ENCODE measurements at places on chromosomes 2 and 18.

GRCh38 chr18:63158676-63159291 is 160.8 kb downstream of the BCL2 start:
- no peak for DNase-seq

DNA sequence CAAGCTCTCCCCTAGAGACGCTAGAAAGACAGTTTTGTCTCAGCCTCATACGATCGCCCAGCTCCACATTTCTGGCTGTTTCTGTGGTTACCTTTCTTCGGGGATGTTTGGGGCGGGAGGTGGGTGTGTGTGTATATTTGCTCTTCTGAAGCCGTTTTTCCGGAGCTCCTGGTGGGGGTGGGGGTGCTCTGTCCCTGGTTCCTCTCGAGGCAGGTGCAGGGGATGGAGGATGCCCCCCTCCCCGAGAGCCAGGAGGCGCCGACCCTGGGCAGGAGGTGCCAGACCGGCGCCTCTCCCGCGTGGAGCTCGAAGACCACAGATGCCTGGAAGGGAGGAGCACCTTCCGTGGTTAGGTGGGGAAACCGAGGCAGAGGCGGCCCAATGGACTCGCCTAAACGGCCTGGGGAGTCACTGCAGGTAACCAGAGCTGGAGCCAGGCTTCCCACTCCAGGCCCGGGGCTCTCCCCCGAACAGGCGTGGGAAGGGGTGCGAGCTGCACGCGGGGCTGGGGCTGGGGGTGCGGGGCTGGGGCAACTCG is 694 bp upstream of the HPCAL1 start:
- DNase-seq: no peak

DNA sequence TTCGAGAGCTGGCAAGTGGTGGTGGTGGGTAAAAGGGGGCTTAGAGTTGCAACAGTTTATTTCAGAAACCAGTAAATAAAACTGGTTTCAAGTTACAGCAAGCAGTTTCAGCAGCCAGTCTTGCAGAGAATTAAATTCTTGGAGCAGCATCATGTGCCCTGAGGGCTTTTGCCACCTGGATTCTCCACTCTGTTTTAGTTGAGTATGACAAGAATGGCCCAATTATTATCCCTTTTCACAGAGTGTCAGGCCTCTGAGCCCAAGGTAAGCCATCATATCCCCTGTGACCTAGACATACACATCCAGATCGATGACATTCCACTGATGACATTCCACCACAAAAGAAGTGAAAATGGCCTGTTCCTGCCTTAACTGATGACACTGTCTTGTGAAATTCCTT is 72.8 kb upstream of the FANCL start:
- DNase-seq: no peak

GRCh38 chr2:56450772-56451171 is 267.0 kb downstream of the CCDC85A start:
- no peak for DNase-seq

- no peak for DNase-seq
Measured at GRCh38 chr2:16117791-16118610, 177.7 kb downstream of the MYCN start.

- no peak for DNase-seq
Measured at GRCh38 chr2:232984451-232985207, 28.4 kb downstream of the NGEF start.

DNA sequence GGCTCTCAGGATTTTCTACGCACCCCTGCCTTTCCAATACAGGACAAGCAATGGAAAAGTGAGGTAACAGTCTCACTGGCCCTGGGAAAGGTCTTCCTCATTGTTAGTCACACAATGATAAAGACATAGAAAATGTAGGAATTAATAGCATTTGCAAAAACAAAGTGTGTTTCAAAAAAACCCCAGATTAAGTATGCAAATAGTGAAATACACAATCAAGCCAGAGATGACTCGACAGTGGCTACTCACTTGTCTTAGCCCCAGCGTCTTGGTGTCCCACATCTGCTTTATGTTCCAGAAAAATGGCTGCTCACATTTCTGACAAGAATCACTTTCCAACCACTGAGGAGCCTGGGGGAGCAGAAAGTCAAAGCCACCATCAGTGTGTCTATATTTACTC is 47.0 kb upstream of the AP1S3 start:
- no peak for DNase-seq

DNA sequence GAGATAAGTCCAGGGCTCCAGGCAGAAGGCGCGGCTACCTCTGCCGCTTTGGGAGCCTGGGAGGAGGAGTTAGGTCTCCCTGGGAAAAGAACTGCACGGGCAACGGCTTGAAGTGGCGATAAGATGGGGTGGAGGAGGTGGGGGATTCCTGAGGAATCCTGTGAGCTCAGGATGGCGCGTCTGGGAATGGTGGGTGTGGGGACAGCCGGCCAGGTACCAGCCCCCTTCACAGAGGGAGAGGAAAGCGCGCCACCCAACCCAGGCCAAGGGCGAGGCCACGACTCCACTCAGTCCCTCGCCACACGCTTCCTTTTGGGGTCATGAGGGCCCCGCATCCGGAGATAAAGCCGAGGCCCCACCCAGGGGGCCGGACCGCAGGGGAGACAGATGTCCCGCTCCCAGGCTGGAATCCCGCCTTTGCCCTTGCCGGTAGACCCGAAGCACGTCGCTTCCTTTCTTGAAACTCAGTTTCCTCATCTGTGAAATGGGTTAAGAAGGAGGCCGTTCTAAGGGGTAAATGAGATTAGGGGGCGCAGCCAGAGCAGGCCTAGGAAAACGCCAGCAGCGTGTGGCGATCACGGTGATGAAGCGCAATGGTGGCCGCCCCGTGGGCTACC is 1.7 kb upstream of the CTDSP1 start:
- peak; percentile 69 for DNase-seq

GRCh38 chr2:185132501-185133041 is 534.2 kb downstream of the ZNF804A start:
- DNase-seq: no peak

DNA sequence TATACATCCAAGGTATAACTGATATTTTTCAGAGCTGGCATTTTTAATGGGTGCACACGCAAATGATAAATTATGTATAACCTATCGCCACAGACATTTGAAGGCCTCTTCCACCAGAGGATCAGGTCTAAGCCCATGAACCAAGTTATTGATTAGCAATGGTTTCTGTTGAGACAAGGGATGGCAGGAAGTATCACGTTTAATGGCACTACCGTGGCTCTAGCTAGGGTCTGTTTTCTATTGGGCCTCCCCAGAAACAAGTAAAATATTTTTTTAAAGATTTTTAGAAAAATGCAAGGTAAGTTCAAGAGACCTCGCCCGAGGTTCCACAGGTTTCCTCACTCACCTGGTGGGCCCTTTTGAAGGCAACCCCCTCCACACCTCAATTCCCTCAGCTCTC is 667 bp downstream of the GFPT1 start:
- DNase-seq: peak; percentile 9

DNA sequence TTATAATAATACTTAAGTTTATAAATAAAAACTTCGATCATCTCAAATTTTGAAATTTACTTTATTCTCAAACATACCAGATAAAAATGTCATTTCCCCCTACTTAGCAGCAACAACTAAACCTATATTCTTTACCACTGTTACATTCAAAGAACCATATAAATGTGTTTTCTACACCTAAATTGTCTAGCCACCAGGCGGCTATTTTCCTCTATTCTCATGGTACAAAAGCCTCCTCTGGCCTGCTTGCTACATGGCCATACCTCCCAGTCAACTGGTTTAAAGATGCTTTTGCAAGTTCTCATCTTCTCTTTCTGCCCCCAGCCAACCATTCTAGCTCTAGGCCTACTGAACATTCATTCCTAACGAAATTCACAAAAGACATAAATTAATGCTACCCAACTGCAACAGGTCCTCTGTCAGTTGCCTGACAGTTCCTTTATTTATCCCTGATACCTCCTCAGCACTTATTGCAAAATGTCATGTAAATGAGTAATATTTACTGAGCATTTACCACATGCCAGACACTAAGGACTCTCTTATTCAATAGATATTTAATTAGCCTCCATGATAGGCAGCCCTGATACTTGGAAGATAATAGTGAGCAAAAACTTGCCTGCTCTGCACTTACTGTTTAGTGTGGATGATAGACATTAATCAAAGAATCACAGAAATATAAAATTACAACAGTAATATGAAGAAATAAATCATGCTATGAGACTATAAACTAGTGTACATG is 5.0 kb downstream of the C1D start:
- no peak for DNase-seq

DNA sequence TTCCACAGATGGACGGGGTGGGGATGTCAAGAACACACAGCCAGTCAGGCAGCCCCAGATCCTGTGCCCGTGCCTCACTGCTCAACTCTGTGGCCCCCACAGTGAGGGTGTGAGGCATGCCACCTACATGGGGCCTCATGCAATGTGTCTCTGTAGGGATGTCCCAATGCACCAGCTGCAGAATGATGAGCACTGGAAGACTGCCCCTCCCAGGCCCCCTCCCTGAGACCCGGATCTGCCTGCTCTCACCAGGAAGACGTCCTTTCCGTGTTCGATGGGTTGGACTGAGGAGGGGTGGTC is 124.2 kb downstream of the TWIST2 start:
- no peak for DNase-seq

GRCh38 chr2:176745543-176746200 is 466.9 kb upstream of the HNRNPA3 start:
- no peak for DNase-seq

DNA sequence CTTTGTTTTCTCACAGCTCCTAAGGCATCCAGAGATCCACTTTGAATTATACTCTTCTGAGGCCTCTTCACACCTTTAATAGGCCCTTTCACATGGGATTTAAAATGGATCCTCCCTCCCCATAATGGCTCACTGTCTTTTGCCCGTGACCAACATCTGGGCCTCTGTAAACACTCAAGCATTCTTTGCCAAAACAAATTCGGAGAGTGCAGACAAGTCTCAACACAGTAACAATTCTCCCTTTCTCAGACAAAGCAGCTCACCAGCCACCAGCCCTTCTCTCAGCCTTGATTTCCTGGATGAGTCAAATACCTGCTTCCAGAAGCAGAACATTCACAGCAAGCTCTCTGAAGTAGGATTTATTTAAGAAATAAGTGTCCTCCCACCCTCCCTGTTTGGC is 14.0 kb upstream of the IMP4 start:
- DNase-seq: no peak

GRCh38 chr2:180715044-180715443 is 265.4 kb upstream of the UBE2E3 start:
- no peak for DNase-seq

DNA sequence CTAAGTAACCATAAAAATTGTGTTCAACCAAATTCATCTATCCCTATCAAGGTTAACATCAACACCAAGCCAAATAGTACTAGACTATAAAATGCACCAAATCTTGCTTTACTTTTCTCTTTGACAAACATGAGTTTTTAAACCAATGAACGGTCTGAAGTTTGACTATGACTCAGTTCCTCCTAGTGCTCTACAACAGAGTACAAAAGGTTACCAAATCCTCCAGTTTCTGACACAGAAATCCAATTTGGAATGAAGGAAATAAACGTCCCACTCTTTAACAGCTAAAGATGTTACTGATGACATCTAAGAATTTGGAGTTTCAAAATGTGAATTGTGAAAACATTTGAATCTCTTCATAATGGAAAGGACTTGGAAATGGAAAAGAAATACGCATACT is 11.8 kb upstream of the ACVR1 start:
- no peak for DNase-seq

- DNase-seq: no peak
Measured at GRCh38 chr2:204686406-204686805, 141.1 kb downstream of the PARD3B start.

GRCh38 chr2:62570861-62571698 is 65.1 kb upstream of the TMEM17 start:
- no peak for DNase-seq

DNA sequence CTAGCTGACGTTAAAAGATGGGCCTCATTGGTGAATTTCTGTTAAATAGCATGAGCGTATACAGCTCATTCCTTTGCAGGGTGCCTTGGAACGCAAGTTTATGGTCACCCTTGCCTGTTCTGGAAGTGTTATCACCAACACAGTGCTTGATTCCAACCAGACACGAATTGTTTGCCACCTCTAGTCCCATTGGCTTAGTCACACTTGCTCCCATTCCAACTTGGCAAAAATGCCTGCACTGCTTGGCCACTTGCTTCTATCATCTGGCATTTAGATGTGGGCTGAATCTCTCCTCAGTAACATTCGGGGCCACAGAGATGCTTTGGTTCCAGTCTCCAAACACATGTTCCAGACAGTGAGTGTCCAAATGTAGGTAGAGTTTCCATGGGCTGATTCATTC is 27.5 kb upstream of the ACVR1 start:
- DNase-seq: peak; percentile 89

DNA sequence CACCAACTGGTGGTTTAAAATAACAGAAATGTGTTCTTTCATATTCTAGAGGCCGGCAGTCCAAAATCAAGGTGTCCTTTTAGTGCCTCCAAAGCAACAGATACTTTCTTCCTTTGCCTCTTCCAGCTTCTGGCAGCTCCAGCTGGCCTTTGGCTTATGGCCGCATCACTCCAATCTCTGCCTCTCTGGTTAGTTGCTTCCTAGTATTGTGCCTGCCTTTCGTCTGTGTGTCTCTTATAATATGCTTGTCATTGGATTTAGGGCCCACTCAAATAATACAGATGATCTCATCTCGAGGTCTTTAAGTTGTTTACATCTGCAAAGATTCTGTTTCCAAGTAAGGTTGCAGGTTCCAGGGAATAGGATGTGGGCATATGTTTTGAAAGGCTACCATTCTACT is 855.2 kb upstream of the ID2 start:
- DNase-seq: no peak

DNA sequence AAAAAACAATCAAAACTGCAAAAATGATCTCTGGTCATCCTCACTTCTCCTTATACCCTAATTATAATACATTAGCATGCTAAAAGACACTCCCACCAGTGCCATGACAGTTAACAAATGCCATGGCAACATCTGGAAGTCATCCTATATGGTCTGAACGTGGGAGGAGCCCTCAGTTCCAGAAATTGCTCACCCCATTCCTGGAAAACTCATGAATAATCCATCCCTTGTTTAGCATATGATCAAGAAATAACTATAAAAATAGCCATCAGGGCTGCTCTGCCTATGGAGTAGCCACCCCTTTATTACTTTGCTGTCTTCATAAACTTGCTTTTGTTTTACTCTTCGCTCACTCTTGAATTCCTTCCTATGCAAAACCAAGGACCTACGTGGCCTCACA is 5.7 kb upstream of the C2orf80 start:
- no peak for DNase-seq

DNA sequence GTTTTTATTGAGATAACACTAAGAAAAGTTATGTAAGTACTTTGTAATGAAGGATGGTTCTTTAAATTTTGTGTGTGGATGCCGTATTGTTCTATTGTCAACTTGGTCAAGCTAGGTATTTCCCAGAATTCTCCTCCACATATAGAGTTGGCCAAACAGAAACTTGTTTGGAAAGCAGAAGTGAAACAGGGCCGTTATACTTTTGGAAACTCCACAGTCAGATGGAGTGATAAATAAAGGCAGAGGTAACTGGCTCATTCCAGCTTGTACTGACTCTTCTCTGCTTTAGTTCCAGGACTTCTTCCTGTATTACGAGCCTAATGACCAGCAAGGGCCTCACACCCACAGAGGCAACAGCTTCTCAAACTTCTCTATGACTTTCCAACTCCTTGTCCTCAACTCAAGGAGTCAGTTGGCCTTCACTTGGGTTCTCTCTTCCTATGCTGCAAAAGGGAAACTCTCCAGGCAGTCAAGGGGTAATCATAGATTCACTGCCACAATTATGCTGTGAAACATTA is 16.4 kb upstream of the STARD7 start:
- no peak for DNase-seq

GRCh38 chr2:20451761-20452499 is 5.1 kb downstream of the RHOB start:
- no peak for DNase-seq

GRCh38 chr2:182165202-182165601 is 179.5 kb downstream of the PPP1R1C start:
- DNase-seq: no peak

- no peak for DNase-seq
Measured at GRCh38 chr2:74522516-74522915, 3.5 kb downstream of the DQX1 start.

Data from G401 (cell line).